NCI-H1105 (cell line): ENCODE measurements at places on chromosomes 2 and 18.

- no peak for DNase-seq
Observed at GRCh38 chr2:71782323-71782722, 329.0 kb downstream of the DYSF start.

DNA sequence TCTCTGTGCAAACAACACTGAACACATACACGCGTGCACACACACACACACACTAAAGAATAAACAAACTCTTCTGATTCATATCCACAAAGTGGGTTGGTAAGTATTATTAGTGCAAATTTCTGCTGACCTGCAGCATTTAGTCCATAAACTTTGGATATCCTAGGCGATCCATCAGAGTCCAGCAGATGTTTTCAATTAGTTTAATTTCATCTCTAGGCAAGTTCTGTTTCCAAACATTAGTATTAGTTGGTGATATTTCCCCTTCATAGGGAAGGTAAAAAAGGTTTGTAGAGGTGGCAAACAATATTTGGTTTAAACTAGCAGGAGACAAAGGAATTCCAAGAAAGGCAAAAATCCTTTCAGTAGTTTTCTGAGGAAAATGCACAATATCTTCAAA is 5.7 kb downstream of the DSEL start:
- DNase-seq = no peak

GRCh38 chr2:189309331-189309730 is 129.8 kb upstream of the COL5A2 start:
- no peak for DNase-seq

GRCh38 chr18:68152770-68153169 is 562.1 kb downstream of the TMX3 start:
- DNase-seq = no peak

GRCh38 chr2:38149531-38149930 is 73.6 kb upstream of the CYP1B1 start:
- no peak for DNase-seq

GRCh38 chr2:208363485-208363884 is 43.1 kb upstream of the PTH2R start:
- DNase-seq = no peak

DNA sequence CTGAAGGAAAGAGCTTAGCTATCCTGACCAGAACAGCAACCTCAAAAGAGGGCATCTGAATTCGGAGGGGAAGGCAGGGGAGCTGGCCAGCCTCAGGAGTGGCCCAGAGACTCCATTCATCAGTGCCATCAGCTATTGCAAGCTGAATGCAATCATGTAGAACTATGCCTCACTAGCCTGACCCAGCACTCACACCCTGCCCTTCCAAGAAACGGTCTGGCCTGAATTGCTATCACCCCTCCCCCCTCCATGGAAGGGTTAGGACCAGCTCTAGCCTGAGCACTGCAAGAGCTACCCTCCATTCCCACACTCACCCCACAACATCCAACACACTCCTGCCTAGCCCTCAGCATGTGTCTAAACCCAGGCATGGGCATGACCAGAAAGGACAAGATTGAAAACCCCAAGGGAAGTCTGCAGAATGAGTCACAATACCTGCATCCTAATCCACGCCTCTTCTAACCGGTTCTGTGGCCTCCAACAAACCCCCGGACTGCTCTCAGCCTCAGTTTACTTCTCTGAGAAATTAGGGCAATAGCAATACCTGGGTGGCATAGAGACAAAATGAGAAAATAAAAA is 120.3 kb downstream of the BCL11A start:
- no peak for DNase-seq

DNA sequence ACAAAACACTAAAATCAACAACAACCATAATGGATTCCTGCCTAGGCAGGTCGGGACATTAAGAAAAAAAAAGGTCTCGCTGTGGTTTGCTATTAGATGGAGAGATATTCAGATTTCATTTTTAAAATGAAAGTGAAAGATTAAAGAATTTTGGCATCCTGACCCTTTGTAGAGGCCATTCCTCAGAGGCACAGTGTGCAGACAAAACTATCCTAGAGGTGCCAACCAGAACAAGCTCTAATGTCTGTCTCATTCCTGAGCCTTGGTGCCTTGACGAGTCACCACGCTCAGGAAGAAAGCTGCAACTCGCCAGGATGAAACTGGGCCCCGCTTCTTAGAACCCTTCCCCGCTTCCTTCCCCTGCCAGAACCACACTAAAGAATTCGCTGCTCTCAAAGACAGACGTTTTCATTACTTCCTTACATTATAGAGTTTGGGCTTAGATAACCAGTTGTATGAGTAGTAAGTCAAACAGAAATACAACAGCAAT is 156.0 kb downstream of the TGIF1 start:
- no peak for DNase-seq

DNA sequence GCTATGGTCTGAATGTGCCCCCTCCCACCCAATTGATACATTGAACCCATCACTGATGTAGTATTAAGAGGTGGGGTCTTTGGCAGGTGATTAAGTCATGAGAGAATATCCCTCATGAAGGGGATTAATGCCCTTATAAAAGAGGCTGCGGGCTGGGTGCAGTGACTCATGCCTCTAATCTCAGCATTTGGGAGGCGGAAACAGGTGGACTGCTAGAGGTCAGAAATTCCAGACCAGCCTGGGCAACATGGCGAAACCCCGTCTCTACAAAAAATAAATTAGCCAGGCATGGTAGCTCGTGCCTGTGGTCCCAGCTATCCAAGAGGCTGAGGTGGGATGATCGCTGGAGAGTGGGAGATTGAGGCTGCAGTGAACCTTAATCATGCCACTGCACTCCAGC is 14.3 kb downstream of the POLR2D start:
- no peak for DNase-seq

- DNase-seq = no peak
Observed at GRCh38 chr2:60221098-60221497, 332.4 kb downstream of the BCL11A start.

- no peak for DNase-seq
Observed at GRCh38 chr2:216372761-216373291, 543 bp upstream of the MARCHF4 start.

- DNase-seq = no peak
Observed at GRCh38 chr2:97712693-97713295, 582 bp upstream of the ZAP70 start.

DNA sequence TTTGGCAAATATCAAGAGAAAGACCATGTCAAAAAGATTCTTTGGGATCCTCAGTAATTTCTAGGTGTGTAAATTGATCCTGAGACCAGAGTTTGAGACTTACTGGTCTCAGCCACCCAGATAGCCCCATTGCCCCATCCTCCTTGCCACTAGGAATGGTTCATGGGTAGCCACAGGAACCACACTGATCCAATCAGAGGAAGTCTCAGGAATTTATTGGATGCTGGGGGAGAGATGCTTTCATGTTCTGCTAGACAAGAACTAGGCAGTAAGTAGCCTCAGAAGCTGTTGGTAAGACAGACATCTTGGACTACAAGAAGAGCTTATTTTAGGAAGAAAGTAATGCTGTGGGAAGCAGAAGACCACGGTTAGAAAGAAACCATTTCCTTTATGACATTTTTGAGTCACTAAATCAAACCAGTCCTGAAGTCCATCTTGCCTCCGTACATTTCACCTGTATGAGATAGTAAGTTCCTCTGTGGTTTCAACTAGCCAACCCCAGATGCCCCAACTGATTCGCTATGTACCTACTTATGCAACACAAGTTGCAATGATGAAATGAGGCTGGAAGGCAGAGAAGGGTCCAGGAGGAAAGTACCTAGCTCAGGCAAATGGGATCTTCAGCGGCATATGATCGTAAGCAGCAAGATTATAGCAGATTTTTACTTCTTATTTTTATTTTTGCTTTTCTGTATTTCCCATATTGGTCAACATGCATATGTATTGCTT is 3.6 kb upstream of the ST3GAL5 start:
- DNase-seq = no peak

GRCh38 chr2:228956701-228957474 is 314.2 kb downstream of the PID1 start:
- no peak for DNase-seq

DNA sequence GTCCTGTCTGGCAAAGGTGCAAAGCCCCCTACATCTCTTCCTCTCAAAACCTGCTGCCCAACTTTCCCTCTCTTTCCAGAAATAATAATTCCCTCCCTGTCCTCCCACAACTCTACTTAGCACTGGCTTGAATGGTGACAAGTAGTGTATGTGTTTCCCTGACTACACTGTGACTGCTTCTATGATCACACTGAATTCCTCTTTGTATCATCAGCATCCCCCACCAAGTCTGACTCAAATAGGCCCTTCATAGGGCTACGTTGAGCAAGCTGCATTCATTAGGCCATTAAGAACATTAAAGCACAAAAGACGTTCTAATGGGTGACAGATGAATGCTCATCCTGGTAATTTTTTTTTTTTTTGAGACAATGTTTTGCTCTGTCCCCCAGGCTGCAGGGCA is 13.7 kb upstream of the ST3GAL5 start:
- DNase-seq = no peak

- DNase-seq = no peak
Observed at GRCh38 chr2:140506606-140507005, 1624.2 kb downstream of the LRP1B start.

- no peak for DNase-seq
Observed at GRCh38 chr2:15945909-15946705, 5.8 kb downstream of the MYCN start.

DNA sequence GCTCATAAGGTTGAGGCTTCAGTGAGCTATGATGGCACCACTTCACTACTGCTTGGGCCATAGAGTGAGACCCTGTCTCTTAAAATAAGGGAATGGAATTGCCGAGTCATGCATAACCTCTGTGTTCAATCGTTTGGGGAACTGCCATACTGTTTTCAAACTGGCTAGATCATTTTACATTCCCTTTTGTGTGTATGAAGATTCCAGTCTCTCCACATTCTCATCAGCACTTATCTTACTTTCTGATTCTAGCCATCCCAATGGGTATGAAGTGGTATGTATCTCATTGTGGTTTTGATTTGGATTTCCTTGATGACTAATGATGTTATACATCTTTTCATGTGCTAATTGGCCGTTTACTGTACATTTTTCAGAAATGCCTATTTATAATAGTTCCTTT is 23.7 kb downstream of the MARCHF7 start:
- DNase-seq = no peak

- DNase-seq = no peak
Observed at GRCh38 chr2:63497576-63497975, 90.7 kb downstream of the WDPCP start.

GRCh38 chr18:48752478-48752877 is 198.3 kb downstream of the SMAD7 start:
- DNase-seq = no peak

DNA sequence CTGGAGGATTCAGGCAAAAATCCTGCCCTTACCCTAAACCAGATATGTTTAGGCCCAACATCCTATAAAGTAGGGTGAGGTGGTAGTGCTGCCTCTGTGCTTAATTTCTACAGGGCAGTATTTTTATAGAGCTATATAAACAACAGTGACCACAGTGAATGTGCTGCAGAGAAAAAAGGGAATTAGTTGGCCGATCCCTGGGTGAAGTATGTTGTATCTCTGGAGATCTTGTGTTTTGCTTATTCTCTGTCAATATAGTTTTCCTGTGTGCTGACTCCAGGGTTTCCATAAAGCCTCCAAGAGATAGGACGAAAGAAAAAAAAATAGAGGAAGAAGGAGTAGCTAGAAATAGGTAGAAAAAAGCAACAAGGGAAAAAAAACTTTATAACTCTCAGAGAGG is 88.9 kb upstream of the THOC1 start:
- DNase-seq = no peak

GRCh38 chr18:12287131-12287681 is 20.8 kb upstream of the TUBB6 start:
- no peak for DNase-seq

- DNase-seq = no peak
Observed at GRCh38 chr2:30883822-30884221, 76.6 kb upstream of the CAPN13 start.

DNA sequence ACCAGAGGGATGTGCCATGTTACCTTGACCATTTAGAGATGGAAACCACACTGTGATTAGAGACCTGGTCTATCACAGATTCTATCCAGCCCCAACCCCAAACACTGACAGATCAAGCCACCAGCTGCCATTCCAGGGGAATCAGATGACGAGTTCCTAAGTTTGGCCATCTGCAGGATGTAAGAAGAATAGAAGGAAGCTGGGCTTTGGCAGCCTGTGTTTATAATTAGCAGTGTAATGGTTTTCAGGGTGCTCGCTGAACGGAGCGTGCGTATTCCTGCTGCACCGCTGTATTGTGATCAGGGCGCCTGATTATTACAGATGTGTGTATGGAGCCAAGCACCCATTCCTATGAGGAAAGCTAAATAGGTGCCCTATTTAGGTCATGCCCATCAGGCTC is 138.1 kb downstream of the LRRC30 start:
- DNase-seq = no peak
